ENCODE measurements at places on chromosomes 5 and 9. TPM values are rescaled to one million over a fixed set of nuclear protein-coding genes. Genes with fewer than 3 reads are reported as not detected.

DNA sequence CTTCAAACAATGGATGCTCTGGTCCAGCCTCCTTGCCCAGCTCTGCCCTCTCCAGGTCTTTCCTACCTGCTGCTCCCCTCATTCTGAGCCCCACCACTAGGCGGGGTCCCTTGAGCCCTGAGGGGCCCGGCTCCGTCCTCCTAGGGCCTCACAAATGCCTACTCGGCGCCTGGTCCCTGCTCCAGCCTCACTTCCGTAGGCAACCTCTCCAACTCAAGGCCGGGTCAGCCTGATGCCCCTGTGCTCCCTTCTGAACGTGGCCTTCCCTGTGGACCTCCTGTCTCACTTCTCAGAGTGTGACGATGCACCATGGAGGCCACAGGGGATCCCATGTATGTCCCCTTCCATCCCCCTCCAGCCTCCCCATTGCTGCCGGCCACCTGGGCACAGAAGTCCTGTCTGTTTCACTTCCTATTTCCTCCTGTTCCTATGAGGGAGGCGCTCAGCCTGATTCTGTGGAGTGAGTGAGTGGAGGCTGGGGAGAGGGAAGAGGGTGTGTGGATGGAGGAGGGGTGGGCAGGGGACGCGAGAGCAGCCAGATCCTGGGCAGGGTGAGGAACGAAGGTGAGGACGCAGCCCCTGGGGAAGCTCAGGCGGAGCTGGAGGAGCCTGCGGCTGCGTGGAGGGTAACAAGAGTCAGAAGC is 127.2 kb upstream of the FAM120A start:
- DNase-seq: no peak

- DNase-seq: no peak
Measured at GRCh38 chr5:32767948-32768467, 56.9 kb downstream of the NPR3 start.

DNA sequence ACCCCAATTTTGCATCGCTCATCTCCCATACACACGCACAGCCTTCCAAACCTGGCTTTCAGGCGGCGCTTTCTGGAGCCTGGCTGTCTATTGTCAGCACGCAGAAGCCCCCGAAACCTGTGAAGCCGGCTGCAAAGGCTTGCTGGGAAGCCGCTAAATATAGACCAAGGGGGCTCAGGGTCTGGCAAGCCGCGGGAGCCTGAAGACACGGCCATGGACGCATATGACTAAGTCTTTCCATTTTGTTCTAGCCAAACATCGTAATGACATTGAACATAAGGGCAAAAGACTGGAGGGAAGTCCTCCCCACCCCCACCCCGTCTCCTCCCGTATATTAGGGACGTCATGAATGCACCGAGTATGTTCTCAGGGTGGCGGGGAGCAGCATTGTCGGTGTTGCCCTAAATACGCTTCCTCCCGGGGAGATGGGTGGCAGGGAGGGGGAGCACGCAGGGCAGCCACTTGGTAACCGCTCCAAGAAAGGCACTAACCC is 1.1 kb downstream of the CTNND2 start:
- DNase-seq: peak; percentile 56

- DNase-seq: no peak
Measured at GRCh38 chr5:97408331-97408730, 225.3 kb upstream of the RIOK2 start.

DNA sequence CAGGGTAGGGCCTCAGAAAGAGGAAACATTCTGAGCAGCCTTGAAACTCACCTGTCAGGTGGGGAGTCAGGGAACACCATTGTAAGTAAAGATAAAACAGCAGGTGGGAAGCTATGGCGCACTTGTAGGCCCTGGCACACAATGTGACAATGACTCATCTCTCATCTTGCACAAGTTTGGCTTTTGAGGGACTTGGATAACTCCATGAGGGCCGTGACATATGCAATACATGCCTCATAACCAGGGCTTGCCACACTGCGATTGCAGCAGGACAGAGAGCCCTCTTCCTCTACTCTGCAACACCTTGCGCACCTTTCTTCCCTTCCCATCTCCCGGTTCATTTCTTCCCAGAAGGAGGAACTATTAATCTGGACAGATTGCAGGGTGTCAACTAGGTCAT is 144.9 kb downstream of the CEP120 start:
- no peak for DNase-seq

GRCh38 chr9:133592731-133593409 is 16.3 kb downstream of the FAM163B start:
- no peak for DNase-seq

GRCh38 chr9:93599571-93600403 is 23.4 kb downstream of the PHF2 start:
- DNase-seq: no peak

- no peak for DNase-seq
Measured at GRCh38 chr5:179780362-179780761, 13.4 kb upstream of the LTC4S start.

DNA sequence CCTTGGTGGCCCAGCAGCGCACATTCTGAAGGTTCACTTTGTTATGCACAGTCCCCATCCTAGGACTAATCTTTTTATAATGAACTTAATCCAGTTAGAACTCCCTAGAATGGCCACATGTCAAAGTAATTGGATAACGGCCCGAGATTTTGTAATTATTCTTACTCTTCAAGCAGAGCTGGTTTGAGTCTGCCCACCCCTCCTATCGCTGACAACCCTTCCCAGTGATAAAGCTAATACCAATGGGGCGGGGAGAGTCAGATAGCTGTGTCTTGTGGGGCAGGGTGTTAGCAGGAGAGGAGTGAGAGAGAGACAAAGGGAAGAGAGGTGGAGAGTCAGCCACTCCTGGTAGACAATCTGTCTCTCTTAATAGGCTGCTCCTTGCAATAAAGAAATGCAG is 356.9 kb downstream of the SLIT3 start:
- peak; percentile 12 for DNase-seq

DNA sequence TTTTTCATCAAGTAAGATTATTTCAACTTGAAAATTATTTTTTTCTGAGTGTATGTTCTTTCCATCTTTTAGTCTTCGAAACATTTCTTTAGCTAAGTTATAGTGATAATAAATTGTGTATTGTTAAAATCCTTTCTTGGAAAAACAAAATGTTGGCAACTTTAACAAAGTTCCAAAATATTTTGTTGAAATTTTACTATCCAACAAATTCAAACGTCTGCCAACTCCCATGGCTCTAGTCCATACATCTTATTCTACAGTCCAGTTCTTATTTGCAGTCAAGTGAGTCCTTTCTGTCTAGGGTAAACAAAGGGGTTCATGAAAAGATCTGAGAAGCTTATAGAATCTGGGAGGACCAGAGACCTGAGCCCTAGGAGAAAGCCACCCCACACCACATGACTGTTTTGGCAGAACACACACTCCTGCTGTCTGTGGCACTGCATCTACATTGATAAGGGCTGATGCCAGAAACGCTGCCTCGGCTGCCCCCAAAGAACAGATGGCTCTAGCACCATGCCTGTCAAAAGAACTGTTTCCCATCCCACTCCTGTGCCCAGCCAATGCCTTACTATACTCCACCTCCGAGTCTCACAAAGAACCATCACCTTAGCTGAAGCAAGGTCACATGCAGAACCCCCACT is 47.5 kb downstream of the FEM1C start:
- no peak for DNase-seq

GRCh38 chr5:14869668-14870164 is 1.9 kb downstream of the ANKH start:
- no peak for DNase-seq

- DNase-seq: no peak
Measured at GRCh38 chr5:54959673-54960418, 25.5 kb downstream of the ESM1 start.

DNA sequence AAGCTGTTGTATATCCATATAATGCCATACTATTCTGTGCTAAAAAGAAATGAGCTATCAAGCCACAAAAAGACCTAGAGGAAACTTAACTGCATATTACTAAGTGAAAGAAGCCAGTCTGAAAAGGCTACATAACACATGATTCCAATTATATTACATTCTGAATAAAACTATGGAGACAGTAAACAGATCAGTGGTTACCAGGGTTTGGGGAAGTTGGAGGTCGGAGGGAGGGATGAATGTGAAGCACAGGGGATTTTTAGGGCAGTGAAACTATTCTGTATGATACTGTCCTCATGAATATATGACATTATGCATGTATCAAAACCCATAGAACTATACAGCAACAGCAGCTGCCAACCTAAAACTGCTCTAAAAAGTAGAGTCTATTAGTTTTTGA is 5.6 kb upstream of the RFK start:
- no peak for DNase-seq

GRCh38 chr9:656926-657568 is 184.4 kb upstream of the DMRT1 start:
- DNase-seq: no peak

- no peak for DNase-seq
Measured at GRCh38 chr9:135816651-135816970, 90.7 kb downstream of the CAMSAP1 start.

- no peak for DNase-seq
Measured at GRCh38 chr5:81195335-81195929, 37.7 kb upstream of the CKMT2 start.

GRCh38 chr9:129419382-129419899 is 201.5 kb downstream of the C9orf50 start:
- no peak for DNase-seq

DNA sequence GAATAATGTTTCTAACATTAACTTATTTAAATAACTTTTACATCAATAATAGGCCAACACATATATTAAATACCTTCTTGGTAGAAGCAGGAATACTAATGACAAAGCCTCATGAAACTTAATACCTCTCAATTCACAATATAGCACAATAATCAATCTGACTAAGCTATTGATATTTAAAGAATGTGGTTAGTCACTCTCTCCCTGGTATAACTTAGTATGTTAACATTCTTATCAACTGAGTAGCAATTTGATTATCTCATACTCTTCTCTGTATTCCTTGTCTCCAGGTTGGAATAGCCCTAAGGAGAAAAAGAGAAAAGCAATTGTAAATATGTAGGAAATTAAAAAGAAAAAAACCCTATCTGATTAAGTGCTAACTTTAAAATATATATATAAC is 4.9 kb upstream of the PGGT1B start:
- DNase-seq: no peak

DNA sequence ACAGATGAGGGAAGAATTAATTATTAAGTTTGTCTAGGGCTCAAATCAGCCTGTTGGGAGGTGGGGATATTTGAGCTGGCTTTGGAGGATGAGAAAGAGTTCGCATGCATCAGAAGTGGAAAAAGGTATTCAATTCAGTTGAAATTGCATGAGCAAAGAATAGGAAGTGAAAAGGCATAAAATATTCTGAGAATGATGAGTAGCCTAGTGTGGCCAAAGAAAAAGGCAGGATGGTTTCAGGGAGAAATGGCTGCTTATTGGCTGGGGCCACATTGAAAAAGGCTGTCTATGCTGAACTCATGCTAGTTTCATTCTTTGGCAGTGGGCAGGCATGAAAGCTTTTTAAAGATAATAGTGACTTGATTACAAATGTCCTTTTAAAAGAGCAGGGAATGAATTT is 235.4 kb upstream of the RIOK2 start:
- DNase-seq: no peak

DNA sequence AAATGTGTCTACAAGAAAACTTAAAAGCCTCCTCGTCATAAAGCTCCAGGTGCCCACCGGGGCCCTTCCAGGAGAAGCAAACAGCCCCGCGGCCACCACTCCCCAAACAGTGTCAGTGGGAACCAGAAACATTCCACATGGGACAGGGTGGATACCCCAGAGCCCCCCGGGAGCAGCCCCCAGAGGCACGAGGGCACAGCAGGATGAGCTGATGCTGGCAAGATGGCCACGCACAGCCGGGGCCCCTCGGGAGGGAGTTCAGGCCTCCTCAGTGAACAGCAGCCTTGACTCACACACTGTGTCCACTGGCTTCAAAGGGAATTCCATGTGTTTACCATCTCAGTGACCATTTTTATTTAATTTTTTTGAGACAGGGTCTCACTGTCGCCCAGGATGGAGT is 10.5 kb downstream of the EXD3 start:
- DNase-seq: no peak

GRCh38 chr5:33472805-33473409 is 32.1 kb downstream of the TARS1 start:
- DNase-seq: no peak

DNA sequence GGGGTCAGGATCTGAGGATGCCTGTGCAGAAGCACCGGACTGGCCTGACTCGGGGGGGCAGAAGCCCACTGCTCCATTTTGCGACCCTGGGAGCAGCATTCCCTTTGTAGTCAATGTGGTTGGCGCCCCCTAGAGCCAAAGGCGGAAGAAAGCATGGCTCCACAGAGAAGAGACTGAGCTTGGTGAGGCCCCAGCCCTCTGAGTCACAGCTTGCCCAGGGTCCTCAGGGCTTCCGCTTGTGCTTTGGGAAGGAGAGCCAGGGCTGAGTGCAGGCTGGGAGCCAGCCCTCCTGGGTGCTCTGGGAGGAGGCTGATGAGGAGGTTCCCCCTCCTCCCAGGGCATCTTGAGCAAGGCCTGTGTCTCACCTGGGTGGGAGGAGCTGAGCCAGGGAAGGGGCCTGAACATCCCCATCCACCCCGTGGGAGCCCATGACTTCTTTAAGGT is 5.5 kb upstream of the AQP3 start:
- DNase-seq: peak; percentile 72

DNA sequence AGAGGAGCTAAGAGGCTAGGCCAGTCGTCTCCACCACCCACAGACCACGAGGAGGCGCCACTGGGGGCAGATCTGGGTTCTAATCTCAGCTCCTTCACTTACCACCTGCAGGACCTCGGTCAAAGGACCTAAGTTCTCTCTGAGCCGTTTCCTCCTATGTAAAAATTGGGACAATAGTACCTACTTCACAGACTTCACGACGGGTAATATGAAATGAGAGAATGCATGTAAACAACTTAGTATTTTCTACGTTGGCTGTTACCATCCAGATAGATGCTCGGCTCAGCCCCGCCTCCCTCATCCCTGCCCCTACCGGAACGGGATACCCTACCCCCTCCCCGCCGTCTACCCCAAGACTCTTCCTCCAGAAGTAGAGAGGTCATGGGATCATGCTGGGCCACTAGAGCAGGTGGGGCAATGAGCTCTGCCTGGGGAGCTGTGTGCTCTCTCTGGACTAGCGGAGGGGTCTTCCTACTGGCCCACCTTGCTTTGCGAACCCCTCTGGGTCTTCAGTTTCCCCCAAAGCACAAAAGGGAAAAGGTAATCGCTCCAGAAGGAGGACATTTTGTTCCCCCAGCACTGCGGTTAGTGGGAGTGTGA is 541 bp downstream of the GNPDA1 start:
- peak; percentile 32 for DNase-seq

GRCh38 chr9:91359734-91360470 is 1.8 kb downstream of the AUH start:
- no peak for DNase-seq

ANKRD55 gene
- not detected for total RNA-seq

OR1J2 gene
- total RNA-seq: not detected

NIPSNAP3A gene
- total RNA-seq: 51.0 TPM

ADAMTS13 gene
- total RNA-seq: 4.2 TPM

DOCK8 gene
- total RNA-seq: 22.8 TPM

PCDHGA4 gene
- 3.9 TPM for total RNA-seq

PSAT1 gene
- 17.4 TPM for total RNA-seq

BTNL8 gene
- total RNA-seq: not detected

EFNA5 gene
- 11.1 TPM for total RNA-seq

IFNB1 gene
- total RNA-seq: not detected

ZNF483 gene
- 9.3 TPM for total RNA-seq

GGTA1 gene
- total RNA-seq: 6.9 TPM

UIMC1 gene
- 24.8 TPM for total RNA-seq
